ENCODE measurements at places on chromosomes 13 and 19.
A peak's percentile ranks its signal among the peaks of the same experiment; 100 is the strongest.

GRCh38 chr13:27036236-27036981 is 135.2 kb downstream of the USP12 start:
- DNase-seq = peak; percentile 16

DNA sequence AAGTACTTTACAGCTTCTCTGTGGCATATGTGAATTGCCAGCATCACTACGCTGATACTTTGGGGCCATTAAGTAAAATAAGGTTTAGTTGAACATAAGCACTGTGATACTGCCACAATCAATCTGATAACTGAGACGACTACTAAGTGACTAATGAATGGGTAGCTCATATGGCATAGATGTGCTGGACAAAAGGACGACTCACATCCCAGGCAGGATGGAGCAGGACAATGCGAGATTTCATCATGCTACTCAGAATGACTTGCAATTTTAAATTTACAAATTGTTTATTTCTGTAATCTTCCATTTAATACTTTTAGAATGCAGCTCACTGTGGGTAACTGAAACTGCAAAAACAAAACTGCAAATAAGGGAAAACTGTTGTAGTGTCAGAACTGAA is 13.6 kb downstream of the CCDC122 start:
- no peak for DNase-seq

- DNase-seq = no peak
Observed at GRCh38 chr13:37966266-37966665, 96.7 kb upstream of the TRPC4 start.

DNA sequence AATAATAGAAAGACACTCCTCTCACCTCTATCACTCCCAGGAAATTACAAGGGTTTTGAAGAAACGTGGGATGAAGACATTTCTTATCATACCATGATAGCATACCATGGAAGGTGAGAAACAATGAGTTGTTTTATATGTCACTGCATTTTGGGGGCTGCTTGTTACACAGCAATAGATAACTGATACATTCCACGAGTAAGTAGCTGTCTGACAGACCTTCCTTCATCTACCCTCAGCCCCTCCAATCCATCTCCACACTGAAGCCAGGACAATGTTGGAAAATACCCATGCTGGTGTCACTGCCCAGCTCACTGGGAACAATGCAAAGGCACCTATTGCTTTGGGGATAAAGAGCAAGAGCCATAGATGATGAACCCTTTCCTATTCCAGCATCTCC is 68.9 kb upstream of the USP29 start:
- DNase-seq = no peak

DNA sequence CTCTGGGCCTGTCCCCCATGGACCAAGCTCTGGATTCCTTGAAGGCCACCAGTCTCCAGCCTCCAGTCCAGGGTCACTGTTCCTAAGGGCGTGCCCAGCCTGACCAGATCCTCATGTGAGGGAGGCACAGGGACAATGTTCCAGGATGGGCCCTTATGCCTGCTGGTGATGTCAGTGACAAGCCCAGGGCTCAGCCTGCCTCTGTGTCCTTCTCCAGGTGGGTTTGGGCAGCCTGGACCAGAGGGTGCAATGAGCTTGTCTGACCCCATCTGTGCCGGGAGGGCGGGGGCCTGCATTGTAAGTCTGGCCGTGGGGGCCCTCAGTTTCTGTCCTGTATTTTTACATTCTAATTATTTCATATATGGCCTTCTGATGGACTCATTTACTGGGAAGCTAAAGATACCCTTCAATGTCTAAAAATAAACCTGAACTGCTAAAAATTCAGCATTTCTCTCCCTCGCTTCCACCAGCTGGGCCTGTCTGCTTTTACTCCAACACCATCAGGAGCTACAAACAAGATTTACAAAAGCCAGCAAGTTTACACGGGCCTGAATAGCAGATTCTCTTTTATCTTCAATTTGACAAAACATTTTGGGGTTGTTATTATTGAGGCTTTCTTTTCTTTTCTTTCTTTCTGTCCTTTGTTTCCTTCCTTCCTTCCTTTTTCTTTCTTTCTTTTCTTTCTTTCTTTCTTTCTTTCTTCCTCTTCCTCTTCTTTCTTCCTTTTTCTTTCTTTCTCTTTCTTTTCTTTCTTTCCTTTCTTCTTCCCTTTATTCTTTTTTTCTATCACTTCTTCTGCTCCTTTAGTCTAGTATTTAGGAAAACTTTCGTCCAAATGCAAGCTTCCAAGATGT is 34.2 kb upstream of the C19orf12 start:
- no peak for DNase-seq

GRCh38 chr13:59413126-59413525 is 750.6 kb downstream of the DIAPH3 start:
- no peak for DNase-seq
